NCI-H82 (cell line): ENCODE measurements at places on chromosomes 5 and 9.
A peak's percentile ranks its signal among the peaks of the same experiment; 100 is the strongest.

DNA sequence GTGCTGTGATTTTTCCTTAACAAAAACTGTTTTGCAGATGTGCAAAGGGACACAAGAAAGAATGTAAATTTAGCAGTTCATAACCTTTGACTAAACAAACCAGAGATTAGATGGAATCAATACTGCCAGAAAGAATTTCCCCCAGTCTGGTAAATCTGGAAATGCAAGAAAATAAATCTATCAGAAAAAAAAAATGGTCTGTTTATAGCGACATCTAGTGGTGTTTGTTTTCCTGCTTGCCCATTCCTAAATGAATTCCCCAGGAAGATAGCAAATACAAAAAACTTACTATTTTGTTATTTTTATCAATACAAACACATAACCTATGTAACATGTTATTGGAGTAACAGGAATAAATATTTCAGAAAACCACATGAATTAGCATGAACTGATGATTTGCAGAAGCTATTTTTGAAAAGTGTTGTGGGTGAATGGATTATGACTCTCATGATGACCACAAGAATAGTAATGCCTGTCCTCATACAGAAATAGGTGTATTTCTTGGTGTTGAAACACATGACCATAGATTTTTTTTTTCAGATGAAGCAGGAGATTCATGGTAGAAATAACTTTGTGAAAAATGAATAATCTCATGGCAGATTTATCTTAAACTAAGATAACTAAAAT lies 1703.8 kb downstream of the MAT2B start:
- DNase-seq, result peak; percentile 47

- DNase-seq, result no peak
Measured at GRCh38 chr5:42806701-42807262, 4.9 kb downstream of the SELENOP start.

DNA sequence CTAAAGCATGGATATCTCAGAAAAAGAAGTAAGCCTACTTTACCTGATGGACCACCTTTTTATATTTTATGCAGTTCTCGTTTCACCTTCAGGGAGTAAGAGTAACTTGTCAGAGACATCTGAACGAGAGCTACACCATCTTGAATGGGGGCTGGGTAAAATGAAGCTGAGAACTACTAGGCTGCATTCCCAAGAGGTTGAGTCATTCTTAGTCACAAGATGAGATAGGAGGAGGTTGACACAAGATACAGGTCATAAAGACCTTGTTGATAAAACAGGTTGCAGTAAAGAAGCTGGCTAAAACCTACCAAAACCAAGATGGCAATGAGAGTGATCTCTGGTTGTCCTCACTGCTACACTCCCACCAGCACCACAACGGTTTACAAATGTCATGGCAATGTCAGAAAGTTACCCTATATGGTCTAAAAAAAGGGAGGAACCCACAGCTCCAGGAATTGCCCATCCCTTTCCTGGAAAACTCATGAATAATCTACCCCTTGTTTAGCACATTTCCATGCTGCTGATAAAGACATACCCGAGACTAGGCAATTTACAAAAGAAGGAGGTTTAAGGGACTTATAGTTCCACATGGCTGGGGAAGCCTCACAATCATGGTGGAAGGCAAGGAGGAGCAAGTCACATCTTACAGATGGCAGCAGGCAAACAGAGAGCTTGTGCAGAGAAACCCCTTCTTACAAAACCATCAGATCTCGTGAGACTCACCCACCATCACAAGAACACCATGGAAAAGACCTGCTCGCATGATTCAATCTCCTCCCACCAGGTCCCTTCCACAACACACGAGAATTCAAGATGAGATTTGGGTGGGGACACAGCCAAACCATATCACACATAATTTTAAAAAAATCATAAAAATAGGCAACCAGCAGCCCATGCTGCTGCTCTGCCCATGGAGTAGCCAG lies 62.5 kb downstream of the GIN1 start:
- no peak for DNase-seq

DNA sequence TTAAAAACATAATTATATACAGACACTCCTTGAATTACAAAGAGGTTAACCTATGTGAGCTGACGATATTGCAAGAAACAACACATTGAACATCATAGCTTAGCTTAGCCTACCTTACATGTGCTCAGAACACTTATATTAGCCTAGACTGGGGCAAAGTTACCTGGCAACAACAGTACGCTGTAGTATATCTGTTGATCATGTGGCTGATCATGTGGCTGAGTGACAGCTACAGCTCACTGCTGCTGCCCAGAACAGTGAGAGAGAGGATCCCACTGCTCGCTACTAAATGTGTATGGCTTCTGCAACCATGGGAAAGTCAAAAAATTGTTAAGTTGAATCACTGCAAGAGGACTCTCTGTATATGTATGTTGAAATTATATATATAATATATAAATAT lies 169.9 kb downstream of the CDH9 start:
- no peak for DNase-seq

GRCh38 chr9:34546834-34547827 lies 24.3 kb upstream of the ENHO start:
- peak; percentile 84 for DNase-seq

GRCh38 chr5:132758451-132758850 lies 11.2 kb downstream of the CCNI2 start:
- no peak for DNase-seq

- DNase-seq, result no peak
Measured at GRCh38 chr5:142994218-142994617, 224.0 kb downstream of the ARHGAP26 start.
